ENCODE measurements at places on chromosomes 5 and 9.

DNA sequence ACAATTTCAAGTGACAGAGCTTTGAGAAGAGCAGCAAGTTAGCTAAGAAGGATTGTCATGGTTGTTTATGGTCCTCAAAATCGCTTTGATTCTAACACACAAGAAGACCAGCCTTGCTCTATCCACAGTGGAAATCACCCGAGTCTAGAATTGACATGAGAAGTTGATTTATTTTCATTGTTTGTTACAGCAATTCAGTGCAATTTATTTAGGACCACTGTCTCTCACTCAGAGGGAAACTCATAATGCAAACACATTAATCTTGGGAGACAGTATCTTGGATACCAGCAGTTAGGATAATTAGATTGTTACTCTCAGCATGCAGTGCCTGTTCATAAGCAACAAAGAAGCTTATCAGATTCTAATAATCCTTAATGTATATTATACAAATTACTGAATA lies 498.9 kb downstream of the NTRK2 start:
- no peak for DNase-seq

DNA sequence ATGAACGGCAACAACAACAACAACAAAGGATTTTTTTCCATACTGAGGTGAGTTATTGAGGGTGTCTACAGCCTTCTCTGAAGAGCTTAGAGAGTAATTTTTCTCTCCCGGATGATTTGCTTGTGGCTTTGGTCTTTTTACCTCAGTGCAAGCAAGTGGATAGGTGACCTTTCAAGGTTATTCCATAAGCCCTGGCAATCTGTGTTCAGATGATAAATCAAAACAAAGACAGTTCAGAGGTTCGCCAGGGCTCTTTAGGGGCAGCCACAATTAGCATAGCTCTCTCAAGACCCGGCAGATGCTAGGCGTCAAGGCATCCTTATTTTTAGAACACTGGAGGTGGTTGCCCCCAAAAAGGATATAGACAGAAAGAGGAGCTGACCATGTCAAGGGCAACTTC lies 417.9 kb upstream of the C9orf72 start:
- DNase-seq: no peak

DNA sequence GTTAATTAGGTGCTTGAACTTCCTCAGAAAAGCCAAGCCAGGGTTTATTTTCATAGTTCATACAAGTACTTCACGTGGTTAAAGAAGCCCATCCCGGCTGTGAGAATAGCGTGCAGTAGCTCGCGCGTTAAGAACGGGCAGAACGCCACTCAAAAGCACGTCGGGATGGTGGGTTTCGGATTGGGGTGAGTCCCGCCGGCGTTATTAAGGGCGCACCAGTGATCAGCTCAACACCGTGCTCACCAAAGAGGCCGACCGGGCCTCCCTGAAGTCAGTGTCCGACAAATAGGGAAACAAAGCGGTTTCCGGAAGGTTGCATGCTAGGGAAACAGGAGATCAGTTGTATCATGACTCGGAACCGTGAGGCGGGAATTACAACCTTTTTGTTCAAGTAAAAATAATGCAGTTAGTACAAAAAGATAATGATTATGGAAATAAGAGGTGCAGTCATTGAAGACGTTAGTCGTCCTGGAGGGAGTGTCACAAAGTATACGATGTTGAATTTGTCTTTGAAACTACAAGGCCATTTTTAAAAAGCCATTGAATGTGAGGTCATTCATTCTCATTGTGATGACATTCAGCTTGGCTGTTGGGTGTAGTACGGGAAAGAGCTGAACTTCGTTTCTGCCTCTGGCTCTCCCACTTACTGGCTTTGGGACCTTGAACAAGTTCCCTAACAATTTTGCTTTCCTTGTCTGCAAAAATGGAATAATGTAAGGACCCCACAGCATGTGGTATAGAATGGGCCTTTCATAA lies 992 bp downstream of the SETD9 start:
- DNase-seq: peak; percentile 34

DNA sequence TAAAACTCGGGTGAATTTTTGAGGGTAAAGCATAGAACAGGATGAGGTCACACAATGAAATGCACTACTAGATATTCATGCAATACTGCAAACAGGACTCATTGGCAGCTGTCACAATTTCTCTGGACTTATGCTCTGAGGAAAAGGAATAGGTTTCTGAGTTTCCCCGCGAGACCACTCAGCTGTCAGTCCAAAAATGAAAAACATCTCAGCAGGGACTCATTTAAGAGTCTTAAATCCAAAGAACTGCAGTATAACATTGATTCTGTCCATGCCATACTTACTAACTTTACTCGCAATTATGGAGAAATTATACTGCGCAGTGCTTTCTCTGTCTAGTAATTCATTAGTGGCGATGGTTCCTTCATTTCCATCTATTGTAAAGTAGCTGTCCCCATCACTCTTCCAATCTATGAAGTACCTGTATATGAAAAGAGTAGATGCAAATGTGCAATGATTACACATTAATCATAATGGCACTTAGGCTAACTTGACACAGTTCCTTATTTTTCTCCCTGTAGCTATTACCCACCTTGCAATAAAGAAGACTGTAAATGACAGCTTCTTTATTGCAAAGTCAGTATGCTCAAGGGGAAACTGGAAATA lies 1070.0 kb downstream of the CDH12 start:
- no peak for DNase-seq

DNA sequence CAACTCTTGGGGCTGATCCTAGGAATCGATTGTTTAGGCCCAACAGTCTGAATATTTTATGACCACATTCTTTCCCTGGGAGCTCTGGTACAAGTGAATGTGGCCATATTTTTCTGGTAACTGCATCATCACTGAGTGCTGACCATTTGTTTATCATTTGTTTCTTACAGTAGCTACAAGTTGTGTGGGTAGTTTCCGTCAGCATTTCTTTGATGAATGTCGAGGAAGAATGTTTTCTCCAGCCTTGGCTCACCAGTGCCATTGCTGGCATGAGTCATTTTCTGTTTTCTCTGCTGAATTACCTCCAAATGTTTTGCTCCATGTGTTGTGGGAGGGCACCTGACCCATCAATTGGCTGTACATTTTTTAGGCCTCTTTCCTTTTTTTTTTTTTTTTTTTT lies 14.1 kb upstream of the CARD19 start:
- no peak for DNase-seq

DNA sequence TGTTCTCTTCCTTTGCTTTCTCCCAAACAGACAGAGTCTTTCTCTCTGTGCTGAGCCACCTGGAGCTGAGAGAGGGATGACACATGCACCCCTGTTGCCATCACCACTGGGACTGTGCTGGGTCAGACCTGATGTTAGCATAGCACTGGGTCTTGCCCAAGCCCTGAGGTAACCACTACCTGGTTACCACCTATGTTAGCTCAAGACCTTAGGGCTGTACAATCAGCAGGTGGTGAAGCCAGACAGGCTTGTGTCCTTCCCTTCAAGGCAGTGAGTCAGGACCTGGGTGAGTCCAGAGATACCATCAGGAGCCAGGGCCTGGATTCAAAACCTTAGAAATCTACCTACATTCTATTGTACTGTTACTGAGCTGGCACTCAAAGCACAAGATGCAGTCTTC lies 32.1 kb downstream of the FST start:
- DNase-seq: no peak

GRCh38 chr5:158699298-158699880 lies 400.3 kb downstream of the EBF1 start:
- no peak for DNase-seq

- DNase-seq: no peak
Measured at GRCh38 chr5:135232958-135233357, 166.1 kb downstream of the MACROH2A1 start.

DNA sequence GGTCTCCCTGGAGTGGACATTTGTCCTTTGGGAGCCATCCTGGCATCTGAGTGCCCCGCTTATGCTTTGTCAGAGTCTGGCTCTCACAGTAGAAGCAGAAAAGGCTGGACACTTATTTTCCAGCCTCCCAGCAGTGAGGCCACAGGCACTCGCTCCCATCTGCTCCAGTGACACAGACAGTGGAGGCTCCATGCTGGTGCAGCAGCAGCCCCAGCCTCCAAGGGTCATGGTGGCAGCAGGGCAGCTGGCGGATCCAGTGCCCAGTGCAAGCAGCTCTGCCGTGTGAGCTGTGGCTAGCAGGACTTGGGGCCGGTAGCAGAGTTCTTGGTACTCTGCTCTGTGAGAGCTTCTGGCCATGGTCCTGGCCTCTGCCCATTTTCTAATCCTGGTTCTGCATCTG lies 157.3 kb upstream of the ALDH1B1 start:
- DNase-seq: no peak

DNA sequence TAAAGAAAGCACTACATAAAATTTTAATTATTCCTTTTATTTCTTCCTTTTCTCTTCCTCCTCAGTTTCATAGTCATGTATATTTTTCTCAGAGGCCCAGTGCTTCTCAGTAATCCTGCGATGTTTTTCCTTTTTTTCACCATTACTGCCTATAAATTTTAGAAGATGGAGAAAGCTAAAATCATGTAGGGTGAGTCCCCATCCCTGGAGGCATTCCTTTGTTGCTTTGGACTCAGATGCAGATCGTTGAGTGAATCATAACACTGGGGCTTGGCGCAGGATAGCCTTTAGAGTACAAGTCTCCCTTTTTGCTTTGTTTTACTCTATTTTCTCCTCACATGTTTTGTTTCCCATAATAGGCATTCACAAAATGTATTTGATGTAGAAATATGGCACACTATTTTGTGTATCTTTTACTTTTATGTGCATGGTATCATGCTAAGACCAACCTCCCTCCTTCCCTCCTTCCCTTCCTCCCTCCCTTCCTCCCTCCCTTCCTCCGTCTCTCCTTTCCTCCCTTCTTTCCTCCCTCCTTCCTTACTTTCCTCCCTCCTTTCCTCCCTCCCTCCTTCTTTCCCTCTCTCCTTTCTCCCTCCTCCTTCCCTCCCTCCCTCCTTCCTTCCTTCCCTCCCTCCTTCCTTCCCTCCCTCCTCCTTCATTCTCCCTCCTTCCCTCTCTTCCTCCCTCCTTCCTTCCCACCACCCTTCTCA lies 72.4 kb downstream of the NUDT12 start:
- no peak for DNase-seq

GRCh38 chr5:156208271-156208670 lies 118.7 kb upstream of the SGCD start:
- no peak for DNase-seq

DNA sequence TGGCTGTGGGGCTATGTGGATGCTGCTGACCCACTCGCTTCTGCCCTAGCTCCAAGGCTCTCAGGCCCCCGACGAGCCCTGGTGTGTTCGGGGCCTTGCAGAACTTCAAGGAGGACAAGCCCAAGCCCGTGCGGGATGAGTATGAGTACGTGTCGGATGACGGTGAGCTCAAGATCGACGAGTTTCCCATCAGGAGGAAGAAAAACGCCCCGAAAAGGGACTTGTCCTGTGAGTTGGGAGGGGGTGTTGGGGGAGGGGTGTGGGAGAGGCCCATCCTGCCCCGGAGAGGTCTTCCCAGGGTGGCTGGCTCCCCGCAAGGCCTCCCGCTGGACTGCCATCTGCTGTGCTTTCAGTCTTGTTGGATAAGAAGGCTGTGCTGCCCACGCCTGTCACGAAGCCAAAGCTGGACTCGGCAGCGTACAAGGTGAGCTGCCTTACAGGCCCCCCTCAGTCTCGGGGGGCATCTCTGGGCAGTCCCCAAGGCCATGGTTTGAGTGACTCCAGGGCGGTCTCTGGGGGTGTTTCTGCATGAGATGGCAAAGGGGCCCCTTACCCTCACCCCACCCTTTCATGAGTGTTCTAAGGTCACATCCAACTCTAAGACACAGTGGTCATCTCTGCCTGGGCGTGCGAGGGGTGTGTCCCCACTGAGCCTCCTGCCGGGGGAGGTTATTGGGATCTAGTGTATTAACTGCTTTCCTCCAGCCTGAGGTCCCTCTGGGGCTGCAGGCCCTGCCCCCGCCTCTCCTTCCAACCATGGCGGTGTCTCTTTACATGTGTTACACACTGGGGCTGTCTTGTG lies 89.5 kb downstream of the PHF2 start:
- no peak for DNase-seq

- no peak for DNase-seq
Measured at GRCh38 chr5:76401801-76402250, 1.3 kb upstream of the IQGAP2 start.

DNA sequence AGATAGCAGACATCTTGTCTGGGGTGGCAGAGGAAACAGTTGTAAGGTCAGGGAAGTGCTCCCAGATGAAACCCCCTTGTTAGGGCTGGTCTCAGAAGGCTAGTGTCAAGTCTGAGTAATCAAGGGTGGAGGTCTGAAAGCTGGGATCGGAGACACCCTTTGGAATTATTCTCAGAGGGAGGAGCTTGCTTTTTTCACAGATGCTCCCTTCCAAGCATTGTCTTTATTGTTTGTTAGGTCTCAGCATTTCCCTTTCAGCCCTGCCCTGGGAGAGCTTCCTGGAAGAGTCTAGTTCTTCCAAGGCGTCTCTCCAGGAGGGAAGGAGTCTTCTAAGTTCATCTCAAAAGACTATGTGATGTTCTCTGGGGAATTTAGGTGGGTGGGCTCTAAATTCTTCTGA lies 3.2 kb downstream of the TEK start:
- no peak for DNase-seq

DNA sequence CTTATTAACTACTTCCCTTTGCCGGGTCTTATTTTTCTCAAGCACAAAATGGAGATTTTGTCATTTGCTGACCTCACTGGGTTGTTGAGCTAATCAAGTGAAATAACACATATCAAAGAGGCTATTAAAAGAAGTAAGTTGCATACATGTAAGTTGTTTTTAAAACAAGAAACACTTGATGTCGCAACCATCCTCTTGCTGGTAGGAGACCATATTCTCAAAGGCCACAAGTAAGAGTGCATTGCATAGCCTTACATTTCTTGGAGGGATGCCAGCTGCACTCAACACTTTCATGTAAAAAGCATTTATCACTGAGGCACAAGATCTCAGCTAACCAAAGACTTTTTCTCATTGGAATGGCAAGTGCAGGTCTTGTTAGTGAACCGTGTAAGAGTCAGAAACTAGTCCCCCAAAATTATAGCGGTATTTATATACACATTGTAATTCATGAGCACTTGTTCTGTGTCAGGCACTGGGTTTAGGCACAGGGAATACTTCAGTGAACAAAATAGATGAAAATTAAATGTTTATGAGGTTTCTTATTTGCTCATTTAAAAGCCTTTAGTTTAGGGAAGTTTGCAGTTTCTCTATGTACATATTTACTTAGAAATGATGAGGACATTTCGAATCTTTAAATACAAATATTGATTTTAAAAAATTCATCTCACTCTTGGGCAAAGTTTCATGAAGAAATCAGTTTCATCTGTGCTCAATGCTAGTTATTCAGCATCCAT lies 72.0 kb downstream of the ZFAND5 start:
- DNase-seq: no peak

- DNase-seq: no peak
Measured at GRCh38 chr5:181133610-181134231, 2.8 kb upstream of the OR2V1 start.

DNA sequence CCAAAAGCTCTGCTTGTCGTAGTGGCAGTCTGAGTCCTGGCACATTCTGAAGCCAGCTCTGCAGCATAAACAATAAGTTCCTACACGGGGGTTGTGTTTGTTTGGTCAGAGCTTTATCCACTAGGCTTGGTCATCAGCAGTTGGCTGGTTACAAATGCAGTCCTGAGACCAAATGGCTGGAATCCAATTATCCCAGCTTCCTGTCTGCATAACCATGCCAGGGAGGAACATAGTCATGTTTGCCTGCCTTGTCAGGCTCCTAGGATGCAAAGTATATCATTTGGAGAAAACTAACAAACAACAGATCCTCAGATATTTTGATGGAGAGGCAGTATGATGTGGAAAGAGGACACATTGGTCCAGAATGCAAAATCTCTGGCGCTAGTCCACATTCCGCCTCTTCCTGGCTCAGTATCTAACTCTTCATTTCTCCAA lies 85.8 kb downstream of the FBXO38 start:
- no peak for DNase-seq

Measured in stimulated activated CD4-positive, alpha-beta T cell treated with anti-CD3 and anti-CD28 coated beads, Interleukin-2, amount 100 ng/mL, for 48 hours (primary cell).